Hepatocyte (in vitro differentiated cells): ENCODE measurements at places on chromosomes 6 and 20. TPM values are rescaled to one million over a fixed set of nuclear protein-coding genes. Genes with fewer than 3 reads are reported as not detected.

Gene KIF25
- not detected in 2 replicates for polyA plus RNA-seq

Gene GNMT
- 10.4 and 16.2 TPM in 2 replicates for polyA plus RNA-seq

Gene IL17F
- not detected in 2 replicates for polyA plus RNA-seq

Gene CCNC
- polyA plus RNA-seq, result 57.1 and 59.5 TPM in 2 replicates

Gene COL11A2
- 4.2 and 4.7 TPM in 2 replicates for polyA plus RNA-seq

Gene GNRH2
- 93.8 and 131 TPM in 2 replicates for polyA plus RNA-seq

Gene SGK2
- 8.8 and 12.5 TPM in 2 replicates for polyA plus RNA-seq

Gene PSORS1C2
- not detected in 2 replicates for polyA plus RNA-seq

DNA sequence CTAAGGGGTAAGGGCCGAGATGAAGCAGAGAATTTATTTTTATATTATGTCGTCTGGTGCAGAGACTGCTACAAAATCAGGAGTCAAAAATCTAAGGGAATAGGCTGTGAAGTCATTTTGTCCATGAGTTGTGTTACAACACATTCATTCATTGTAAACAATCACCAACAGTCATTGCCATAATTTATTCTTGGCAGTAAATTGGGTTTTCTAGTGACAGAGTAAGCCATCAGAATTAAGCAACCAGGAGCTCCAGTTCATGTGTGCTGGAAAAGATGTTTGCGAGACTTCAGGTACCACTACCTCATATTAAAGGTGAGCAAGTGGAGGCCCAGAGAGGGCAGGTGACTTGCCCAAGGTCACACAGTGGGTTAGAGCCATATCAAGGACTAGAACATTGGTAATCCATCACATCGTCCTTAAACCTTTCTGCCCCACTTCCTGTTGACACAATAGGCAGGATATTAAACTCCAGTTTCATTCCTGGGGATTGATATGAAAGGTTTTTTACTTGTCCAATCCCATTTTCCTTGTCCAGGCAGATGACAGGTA is 46.0 kb downstream of the E2F3 start:
- no peak for DNase-seq

- DNase-seq, result no peak
Measured at GRCh38 chr6:112038268-112038667, 15.6 kb upstream of the CCN6 start.

DNA sequence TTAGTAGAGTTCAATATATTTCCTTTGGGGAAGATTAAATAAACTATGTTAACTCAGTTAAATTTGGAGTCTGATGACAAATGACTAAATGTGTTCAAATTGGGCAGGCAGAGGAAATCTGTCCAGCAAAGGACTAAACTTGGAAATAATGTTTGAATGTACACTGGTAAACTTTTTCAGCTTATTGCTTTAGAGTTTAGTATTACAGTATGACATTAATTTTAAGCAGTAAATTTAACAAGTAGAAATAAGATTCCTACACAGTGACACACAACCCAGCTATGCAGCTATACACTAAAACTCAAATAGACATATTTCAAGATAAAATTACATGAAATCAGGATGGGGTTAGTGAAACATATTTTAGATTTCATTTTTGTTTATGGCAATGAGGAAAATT is 42.6 kb upstream of the HDGFL1 start:
- no peak for DNase-seq

GRCh38 chr20:48758206-48758820 is 69.5 kb downstream of the PREX1 start:
- DNase-seq, result no peak

DNA sequence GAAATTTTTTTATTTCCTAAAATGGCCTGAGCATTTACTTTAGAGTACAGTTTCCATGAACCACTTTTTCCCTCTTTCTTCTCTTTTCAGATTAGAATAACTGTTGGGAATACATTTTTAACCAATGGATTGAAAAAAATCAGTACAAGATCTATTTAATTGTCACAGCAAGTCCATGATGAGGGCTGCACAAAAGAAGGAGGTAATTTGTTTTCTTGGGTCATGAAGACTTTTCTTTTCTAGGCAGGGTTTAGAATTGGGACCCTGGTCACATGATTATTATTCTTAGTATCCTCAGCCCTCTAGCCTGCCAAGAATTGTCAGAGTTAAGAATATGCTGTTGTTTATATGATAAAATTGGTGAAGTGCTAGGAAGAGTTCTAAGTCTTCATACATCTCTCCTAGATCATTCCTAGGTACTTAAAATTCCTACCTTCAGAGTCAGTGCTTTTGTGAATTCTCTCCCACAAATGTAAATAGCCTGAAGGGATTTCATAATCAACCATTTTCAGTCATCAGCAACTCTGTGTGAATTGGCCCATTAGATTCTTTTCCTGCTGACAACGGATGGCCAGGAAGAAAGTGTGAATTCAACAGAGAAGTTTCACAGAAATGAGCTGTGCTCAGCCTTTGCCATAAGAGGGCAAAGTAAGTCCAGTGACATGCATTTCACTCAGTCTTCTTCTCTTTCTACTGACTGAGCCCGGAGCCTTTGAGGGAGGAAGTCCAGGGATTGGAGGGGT is 32.4 kb upstream of the TPBG start:
- DNase-seq, result peak; percentile 9

DNA sequence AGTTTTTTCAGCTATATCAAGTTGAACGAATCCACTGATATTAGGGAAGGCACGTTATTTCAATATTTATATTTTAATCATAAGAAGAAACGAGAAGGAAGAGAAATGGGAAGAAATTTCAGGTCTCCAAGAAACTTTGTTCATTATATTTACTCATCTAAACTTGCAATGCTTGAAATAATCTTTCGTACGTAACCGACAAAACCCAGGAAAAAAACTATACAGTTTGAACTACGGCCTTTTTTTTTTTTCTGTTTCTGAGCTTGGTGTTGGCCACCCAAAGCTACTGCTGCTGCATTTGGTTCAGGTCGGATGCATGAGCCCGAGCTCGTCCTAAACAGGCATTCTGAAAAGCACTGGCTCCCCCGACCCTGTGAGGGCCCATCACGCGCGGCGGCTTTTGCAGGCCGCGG is 548 bp downstream of the PERP start:
- no peak for DNase-seq

DNA sequence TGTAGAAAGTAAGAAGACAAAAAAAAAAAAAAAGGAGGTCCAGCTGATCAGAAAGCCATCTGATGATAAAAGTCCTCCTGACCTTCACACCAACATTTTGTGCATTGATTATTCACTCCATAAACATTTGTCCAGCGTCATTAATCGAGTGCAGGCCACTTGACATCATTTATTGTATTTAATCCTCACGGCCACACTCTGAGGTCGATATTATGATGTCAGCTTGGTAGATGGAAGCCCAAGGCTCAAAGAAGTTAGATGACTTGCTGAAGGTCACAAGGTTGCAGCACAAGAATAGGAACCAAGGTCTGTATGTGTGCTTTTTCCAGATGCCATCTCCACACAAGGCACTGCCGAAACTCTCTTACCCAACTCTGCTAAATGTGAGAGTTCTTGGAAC is 328.4 kb downstream of the KIF16B start:
- DNase-seq, result no peak

- no peak for DNase-seq
Measured at GRCh38 chr20:63363013-63363957, 2.1 kb upstream of the CHRNA4 start.

- DNase-seq, result no peak
Measured at GRCh38 chr20:41897708-41898107, 279.5 kb upstream of the CHD6 start.

DNA sequence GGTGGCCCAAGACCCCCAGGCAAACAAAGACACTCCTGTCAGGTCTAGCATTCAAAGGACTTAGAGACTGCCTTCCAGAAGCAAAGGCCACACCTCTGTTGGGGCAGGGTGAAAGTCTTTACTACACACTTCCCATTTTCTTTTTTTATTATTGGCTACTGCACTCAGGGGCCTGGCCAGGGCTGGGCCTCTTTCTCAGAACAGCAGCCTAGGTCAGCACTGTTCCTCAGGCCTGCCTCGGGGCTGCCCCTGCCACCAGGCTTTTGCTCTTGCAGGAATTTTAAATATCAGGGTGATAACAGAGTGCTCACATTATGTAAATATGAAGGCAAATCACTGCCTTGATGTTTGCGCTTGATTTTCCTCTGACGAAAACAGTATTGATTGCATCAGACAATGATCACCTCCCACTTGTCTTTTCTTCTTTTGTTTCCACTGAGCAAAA is 18.5 kb downstream of the GSTA4 start:
- peak; percentile 28 for DNase-seq
